ENCODE measurements at places on chromosomes 1 and 21.

- no peak for DNase-seq
Observed at GRCh38 chr1:209989525-209989924, 51.5 kb downstream of the SYT14 start.

GRCh38 chr21:31917108-31917507 lies 44.3 kb downstream of the HUNK start:
- DNase-seq = no peak

GRCh38 chr1:19758227-19758830 lies 41.4 kb downstream of the TMCO4 start:
- DNase-seq = no peak

GRCh38 chr1:51301152-51301843 lies 29.1 kb downstream of the TTC39A start:
- no peak for DNase-seq

DNA sequence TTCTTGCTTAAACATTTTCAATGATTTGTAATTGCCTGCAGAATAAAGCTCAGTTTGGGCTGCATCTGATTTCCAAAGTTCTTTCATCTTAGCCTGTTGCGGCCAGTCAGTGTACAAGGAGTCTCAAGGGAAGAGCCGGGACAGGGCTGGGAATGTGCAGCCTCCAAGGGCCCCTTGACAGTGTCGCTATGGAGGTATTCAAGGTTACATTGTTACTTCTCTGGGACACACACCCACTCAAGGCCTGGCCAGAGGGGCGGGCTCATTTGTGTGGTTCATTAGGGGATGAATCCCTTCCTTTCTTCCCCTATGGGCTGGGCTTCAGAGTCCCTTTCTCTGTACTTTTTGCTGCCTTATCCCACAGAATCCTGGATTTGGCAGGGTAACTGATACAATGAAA lies 107.6 kb upstream of the CSF3R start:
- no peak for DNase-seq

DNA sequence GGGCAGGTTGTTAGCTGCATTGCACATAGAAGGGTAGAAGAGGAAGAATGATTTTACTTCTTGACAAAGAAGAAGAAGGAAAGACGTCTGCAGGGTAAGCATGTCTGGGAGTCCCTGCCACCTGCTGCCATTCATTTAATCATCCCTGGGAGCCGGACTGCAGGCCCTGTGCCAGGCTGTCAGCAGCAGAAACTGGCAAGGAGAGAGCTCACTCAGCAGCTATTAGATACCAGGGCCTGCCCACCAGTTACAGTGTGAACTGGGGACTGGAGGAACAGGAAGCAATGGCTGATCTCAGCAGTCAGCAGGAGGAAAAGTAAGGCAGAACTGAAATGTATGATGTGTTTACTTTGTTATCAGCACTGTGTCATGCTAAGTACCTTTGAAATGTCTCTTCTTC lies 75.7 kb upstream of the C1orf87 start:
- no peak for DNase-seq

DNA sequence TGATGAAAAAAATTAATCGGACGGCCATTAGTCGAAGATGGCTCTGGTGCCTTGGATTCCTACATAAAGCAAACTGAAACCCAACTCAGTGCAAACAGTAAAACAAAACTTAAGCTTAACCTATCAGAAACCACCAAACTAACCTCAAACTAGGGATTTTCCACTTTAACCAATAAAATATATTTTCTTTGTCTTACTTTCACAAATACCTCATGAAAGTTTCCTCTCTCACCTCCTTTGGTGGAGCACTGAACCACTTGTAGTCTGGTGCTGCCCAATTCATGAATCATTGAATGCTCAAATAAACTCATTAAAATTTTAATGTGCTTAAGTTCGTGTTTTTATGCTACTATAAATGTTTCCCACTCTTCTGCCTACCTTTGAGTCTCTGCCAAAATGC lies 7.0 kb downstream of the ADORA3 start:
- DNase-seq = no peak

DNA sequence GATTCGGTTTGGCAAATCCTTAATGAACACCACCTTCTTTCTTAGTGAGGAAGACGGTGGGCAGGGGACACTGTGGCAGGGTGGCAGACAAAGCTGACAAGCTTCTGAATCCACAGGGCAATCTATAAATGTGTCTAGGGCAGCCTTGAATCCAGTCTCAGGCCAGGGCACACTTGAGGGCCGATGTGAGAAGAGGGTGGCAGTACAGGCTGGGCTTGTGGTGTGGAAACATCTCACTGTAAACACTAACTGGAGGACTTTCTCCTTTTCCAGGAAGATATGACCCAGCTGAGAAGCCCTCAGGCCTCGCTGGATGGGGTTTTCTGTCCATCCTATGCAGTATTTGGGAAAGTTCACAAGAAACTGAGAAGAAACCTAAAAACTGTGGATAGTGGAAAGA lies 46.5 kb downstream of the PKP1 start:
- DNase-seq = no peak

- DNase-seq = no peak
Observed at GRCh38 chr1:25879675-25880074, 4.2 kb upstream of the PAQR7 start.

DNA sequence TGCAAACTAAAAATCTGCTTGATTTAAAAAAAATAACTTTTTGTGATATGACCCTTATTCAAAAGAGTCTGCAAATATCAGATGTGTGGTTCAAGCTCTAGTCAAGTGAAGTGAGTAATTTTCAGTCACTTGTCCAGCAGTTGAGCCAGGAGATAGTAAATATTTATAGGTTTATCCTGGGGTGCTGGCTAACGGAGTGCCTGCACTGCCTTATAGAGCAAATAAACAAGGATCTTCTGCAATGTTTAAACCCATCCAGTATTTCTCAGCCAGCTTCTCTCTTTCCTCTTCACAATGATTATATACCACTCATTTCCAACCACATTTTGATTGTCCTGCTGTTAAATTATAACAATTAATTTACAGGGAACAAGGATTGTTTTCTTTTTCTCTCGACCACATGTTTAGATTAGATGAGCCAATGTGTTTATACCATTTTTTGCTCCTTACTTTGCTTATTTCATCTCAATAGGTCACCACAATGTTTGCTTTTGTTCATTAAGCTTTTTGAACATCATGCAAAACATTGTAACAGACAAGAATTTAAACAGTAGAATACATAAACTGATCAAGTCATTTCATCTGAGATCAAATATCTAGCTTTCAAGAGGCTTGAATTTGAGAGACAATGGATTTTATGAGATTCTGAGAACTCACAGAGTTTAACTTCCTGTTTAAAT lies 60.3 kb upstream of the GREM2 start:
- DNase-seq = no peak

- DNase-seq = no peak
Observed at GRCh38 chr1:164765557-164765956, 206.6 kb downstream of the PBX1 start.

GRCh38 chr21:44548922-44549321 lies 2.4 kb downstream of the KRTAP10-2 start:
- DNase-seq = no peak

GRCh38 chr1:211738691-211739301 lies 63.4 kb upstream of the NEK2 start:
- DNase-seq = no peak

GRCh38 chr1:216523449-216524190 lies 100.4 kb upstream of the USH2A start:
- DNase-seq = no peak

- DNase-seq = no peak
Observed at GRCh38 chr1:242623119-242623518, 98.6 kb upstream of the PLD5 start.

- DNase-seq = no peak
Observed at GRCh38 chr1:44212355-44213221, 683 bp upstream of the DMAP1 start.

GRCh38 chr21:23951251-23951650 lies 1656.0 kb downstream of the MRPL39 start:
- DNase-seq = no peak
